Renal cortex interstitium (tissue), 15 donors: ENCODE measurements at places on chromosomes 2 and 18.

DNA sequence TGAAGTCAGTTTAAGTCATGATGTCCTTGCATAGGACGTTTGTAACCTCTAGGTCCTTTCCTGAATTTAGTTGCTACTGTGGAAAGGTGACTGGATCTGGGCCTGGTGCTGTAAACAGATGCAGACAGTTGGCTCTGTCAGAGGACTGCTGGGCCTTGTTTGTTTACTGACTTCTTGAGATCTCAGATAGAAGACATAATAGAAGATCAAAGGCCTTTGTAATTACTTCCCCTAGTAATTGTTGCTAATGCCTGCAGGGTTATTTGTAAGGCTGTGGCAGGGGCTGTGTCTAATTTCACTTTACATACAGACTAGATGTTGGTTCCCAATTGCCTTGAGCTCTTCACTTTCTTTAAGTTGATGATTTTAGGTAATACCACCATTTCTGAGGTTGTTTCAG lies 42.5 kb downstream of the LYPD6B start:
- DNase-seq, result no peak

DNA sequence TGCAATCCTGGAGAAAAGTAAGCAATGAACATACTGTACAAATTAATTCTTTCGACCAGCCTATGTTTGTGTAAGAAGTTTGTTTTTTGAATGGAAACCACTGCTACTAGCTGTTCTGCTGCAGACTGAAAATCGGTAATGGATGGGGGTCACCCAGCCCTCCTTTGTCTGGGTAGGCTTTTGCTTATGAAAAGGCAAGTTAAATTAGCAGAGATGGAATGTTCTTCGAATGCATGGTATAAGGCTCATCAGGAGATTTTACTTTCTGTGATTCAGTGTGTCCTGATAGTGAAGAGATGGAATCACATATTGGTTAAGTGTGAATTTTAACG lies 53.8 kb downstream of the EEF1B2 start:
- DNase-seq, result no peak

DNA sequence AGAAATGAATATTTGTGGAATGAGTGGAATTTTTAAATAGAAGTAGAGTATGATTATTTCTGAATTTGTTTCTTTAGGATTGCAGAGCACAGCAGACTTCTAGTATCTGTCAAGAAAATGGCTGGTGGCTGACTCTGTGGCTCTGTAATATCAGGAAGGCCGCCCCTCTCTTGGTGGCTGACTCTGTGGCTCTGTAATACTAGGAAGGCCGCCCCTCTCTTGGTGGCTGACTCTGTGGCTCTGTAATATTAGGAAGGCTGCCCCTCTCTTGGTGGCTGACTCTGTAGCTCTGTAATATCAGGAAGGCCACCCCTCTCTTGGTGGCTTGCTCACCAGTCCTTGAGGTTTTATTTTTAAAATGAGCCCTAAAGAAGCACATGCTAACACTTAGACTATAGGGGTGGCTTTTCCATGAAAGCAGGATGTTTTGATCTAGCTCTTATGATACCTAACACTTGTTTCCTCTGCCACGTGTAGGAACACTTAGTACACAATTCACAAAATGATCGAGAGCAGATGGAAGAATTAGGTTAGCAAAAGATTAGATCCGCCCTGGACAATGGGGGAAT lies 85.1 kb upstream of the TTC39C start:
- DNase-seq, result no peak

DNA sequence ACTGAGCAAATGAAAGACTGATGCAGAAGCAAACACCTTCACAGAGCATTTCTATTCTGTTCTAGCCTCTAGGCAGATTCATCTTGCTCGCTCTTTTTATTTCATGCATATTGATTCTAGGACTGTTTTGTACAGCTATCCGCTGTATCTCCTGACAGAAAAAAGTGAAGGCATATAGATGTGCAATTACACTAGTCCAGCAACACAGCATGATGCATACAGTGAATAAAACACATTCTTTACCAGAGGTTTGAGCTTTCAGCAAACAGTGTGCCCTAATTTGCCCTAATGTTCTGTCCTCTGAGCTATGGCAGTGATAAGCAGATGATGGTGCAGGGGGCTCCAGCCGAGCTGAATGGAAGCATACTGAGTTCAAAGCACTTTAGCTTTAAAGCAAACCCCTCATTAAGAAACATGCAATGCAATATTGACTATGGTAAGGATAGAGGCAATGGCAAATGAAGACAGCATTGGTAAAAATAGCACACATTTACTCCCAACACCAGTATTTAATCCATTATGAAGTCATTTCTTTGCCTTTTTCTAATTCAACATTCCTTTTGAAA lies 141.2 kb upstream of the RGPD4 start:
- no peak for DNase-seq

DNA sequence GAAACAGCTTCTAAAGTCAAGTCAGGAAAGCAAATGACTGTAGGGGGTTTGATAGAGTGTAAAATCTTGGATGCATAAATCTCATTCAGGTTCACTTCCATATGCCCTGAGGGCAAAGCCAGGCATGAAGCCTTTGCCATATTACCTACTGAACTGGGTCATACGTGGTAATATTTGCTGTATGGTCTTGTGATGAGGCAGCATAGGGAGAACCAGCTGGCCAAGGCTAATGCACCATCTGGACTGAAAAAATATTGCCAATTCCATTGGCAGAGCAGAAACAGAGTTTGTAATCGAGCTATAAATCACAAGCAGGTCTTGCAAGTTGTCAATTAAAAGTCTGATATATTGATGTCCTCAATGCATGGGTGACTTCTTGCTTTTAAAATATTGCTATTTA lies 243.8 kb downstream of the ERBB4 start:
- no peak for DNase-seq
